ENCODE measurements at places on chromosomes 2 and 18.

GRCh38 chr2:154960802-154961583, 262.5 kb downstream of the KCNJ3 start:
- no peak for DNase-seq

- DNase-seq = no peak
Measured at GRCh38 chr2:238027058-238027457, 33.7 kb upstream of the SCLY start.

GRCh38 chr2:189258616-189259365, 79.2 kb upstream of the COL5A2 start:
- no peak for DNase-seq

- DNase-seq = no peak
Measured at GRCh38 chr18:34495506-34495905, 214.6 kb upstream of the DTNA start.

- no peak for DNase-seq
Measured at GRCh38 chr2:237892478-237892877, 33.1 kb downstream of the RAMP1 start.

DNA sequence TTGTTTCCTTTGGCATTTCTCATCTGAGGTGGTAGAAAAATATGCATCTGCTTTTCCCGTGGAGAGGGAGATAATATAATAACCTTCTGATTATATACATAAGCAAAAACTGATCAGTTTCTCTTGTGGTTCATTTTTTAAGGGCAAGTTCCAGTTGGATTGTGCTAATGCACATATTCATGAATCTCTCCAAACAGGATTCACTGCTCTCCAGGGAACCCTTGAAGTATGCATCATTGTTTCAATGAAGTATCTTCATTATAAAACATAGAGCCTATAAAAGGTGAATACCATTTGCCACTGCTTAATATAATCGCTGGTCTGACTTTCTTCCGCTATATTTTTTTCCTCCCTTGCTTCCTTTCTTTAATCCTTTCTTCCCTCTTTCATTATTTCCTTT, 384.7 kb downstream of the FIGN start:
- DNase-seq = no peak

DNA sequence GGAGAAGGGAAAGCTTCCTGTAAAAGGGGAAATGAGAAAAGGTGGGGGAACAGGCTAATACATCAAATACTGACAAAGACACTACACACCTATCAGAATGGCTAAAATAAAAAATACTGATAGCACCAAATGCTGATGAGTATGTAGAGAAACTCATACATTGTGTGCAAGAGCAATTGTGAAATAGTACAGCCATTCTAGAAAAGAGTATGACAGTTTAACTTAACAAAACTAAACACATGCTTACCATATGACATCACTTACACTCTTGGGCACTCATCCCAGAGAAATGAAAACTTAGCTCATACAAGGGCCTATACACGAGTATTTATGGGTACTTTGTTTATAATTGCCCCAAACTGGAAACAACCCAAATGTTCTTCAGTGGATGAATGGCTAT, 53.4 kb downstream of the ZNF638 start:
- no peak for DNase-seq

GRCh38 chr18:74982946-74983635, 225.8 kb downstream of the PTGR3 start:
- no peak for DNase-seq

DNA sequence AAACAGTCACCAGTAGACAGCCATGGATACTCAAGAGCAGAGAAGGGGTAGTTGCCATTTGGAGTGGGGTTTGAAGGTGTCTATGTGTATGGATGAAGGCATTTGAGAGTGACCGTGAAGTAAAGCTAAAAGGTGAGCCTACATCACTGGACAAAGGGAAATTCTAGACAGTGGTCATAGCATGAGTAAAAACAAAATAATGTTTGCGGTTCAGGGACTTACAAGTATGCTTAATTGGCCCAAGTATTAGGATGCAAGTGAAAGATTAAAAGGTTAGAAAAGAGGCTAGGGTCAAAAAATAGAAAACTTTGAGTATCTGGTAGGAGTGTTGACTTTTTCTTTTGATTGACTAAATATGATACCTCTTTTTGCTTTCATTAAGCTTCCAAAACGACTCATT, 238.1 kb upstream of the SLC8A1 start:
- no peak for DNase-seq

DNA sequence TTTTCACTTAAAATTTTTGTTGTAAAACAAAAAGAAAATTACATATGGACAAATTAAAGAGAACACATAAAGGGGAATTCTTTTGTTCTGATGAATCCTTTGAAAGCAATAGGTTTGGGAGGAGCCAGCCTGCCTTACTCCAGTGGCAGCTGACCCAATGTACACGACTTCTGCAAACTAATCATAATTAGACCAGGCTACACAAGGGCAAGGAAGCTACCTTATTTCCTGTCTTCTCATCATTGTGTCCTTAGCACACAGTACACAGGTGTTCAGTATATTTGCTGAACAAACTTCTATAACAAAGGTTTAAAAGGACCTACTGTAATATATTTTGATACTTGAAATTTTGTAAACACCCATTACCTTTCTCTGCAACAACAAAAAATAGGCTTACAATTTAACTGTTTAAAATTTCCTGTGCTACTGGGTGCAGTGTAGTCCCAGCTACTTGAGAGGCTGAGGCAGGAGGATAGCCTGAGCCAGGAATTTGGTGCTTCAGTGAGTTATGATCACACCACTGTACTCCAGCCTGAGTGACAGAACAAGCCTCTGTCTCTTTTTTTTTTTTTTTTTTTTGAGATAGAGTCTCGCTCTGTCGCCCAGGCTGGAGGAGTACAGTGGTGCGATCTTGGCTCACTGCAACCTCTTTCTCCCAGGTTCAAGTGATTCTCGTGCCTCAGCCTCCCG, 18.9 kb downstream of the KCNG3 start:
- no peak for DNase-seq

DNA sequence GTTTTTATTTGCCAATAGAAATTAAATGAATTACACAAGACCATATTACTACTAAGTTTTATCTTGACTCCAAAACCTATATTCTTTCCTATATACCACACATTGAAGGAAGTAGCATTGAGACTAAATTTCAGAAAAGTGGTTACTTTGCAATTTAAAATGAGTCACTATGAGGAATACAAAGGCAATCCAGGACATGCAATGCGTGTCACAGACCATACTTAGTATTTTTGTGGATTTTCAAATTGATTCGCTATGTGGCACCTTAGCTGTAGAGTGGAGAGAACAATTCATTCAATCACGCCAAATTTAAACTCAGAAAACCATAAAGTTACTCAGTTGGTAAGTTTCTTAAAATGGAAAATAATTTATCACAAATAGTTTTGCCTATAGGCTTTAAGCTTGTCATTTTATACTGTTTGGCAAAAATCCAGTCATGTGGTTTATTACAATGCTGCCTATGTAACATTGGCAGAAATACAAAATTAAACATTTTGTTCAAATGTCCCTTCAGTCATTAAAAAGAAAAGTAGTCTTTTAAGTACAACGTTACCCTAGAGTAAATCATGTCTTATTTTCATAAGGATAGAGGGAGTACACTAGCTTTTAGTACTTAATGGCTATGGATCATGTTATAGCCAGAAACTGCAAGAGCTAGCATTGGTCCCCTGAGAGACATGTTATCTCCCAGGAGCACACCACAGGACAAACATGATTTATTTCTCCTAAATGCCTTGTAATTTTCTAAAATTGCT, 222.8 kb upstream of the CDH7 start:
- no peak for DNase-seq

GRCh38 chr18:11078491-11078890, 70.9 kb downstream of the PIEZO2 start:
- no peak for DNase-seq

DNA sequence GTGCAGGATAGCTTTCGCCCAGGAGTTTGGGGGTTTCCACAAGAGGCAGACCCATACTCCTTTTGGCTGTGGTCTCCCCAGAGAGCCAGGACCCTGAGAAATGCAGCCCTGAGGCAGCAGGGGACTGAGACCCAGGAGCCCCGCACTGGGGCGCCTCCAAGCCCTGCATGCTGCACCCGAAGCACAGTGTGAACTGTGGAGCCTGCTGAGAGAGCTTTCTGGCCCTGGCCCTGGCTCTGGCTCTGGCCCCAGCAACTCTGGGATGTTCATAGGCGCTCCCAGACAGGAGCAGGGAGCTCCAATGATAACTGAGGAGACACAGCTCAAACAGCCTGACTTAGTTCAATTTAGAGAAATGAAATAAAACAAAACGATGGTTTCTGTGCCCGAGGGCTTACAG, 96.4 kb upstream of the TEX51 start:
- no peak for DNase-seq

DNA sequence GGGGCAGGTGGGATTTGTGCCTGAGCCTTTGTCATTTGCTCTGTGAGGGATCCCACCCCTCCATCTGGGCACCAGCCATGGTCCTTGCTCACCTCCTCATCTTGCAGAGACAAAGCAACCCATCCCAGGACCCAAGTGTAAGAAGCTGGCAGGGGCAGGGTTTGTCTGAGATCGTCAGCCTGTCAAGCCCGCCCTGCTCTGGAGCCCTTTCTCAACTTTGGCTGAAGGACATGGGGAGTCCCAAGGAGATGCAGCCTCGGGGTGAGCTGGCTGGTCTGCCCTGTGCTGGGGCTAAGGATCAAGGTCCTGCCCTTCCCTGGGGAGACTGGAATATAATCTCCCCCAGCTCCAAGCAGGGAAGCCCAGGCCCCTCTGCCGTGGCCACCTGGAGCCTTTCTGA, 86.0 kb downstream of the CAPN13 start:
- DNase-seq = no peak

GRCh38 chr18:49352321-49352720, 108.1 kb downstream of the DYM start:
- no peak for DNase-seq

DNA sequence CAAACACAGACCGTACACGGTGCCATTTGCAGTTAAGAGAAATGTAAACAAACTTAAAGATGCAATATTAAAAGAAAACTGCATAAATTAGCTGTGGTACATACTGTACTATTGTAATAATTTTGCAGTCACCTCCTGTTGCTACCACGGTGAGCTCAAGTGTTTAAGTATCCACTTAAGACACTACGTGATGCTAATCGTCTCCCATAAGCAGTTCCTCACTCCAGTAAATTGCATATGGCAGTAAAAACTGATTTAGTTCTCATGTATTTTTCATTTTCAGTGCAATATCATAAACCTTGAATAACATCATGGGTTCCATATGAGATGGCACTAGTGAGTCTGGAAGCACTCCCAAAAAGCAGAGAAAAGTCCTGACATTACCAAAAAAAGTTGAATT, 14.4 kb downstream of the CLEC4F start:
- DNase-seq = no peak

GRCh38 chr18:77167251-77167650, 34.7 kb upstream of the MBP start:
- no peak for DNase-seq

GRCh38 chr18:27138079-27138478, 47.0 kb downstream of the CHST9 start:
- DNase-seq = no peak

All from activated CD4-positive, alpha-beta T cell treated with anti-CD3 and anti-CD28 coated beads for 4 hours (primary cell).